Hindlimb muscle (tissue), 1 donor: ENCODE measurements at places on chromosomes 5 and 9. TPM values are rescaled to one million over a fixed set of nuclear protein-coding genes. Genes with fewer than 3 reads are reported as not detected.

AJM1 gene
- polyA plus RNA-seq, result 2.8 TPM

PCDHGA5 gene
- 2.6 TPM for polyA plus RNA-seq

TRAF2 gene
- 13.7 TPM for polyA plus RNA-seq

PDLIM4 gene
- 51.7 TPM for polyA plus RNA-seq

GBGT1 gene
- 5.4 TPM for polyA plus RNA-seq

GDNF gene
- 1.9 TPM for polyA plus RNA-seq

EIF4E1B gene
- polyA plus RNA-seq, result 0.12 TPM

RNF180 gene
- 1.2 TPM for polyA plus RNA-seq

PCDHB12 gene
- 4.7 TPM for polyA plus RNA-seq

KIF24 gene
- 17.2 TPM for polyA plus RNA-seq

PDZD2 gene
- 6.1 TPM for polyA plus RNA-seq

FBN2 gene
- 37.9 TPM for polyA plus RNA-seq

CYSRT1 gene
- polyA plus RNA-seq, result 2.5 TPM

HAVCR2 gene
- polyA plus RNA-seq, result 4.1 TPM

HAVCR1 gene
- not detected for polyA plus RNA-seq

DRD1 gene
- polyA plus RNA-seq, result not detected

ACTBL2 gene
- polyA plus RNA-seq, result not detected

TARS1 gene
- 61.9 TPM for polyA plus RNA-seq

SLC6A19 gene
- polyA plus RNA-seq, result not detected

TAF1L gene
- 0.05 TPM for polyA plus RNA-seq

FIBCD1 gene
- not detected for polyA plus RNA-seq

SLC2A8 gene
- 13.7 TPM for polyA plus RNA-seq

NTRK2 gene
- polyA plus RNA-seq, result 14.5 TPM

SLCO6A1 gene
- polyA plus RNA-seq, result 0.40 TPM

CCIN gene
- 0.59 TPM for polyA plus RNA-seq

KIAA0825 gene
- polyA plus RNA-seq, result 2.1 TPM
